ENCODE measurements at places on chromosomes 2 and 18. TPM values are rescaled to one million over a fixed set of nuclear protein-coding genes. Genes with fewer than 3 reads are reported as not detected.

EPHA4 gene
- total RNA-seq, result 28.9 TPM

PIEZO2 gene
- total RNA-seq, result 0.64 TPM

FAM210A gene
- 18.6 TPM for total RNA-seq

C2orf66 gene
- not detected for total RNA-seq

EMILIN1 gene
- 257 TPM for total RNA-seq

TMEM169 gene
- 0.78 TPM for total RNA-seq

TUBB8B gene
- not detected for total RNA-seq

CPS1 gene
- 1.5 TPM for total RNA-seq

CTNNA2 gene
- total RNA-seq, result 4.2 TPM

GRCh38 chr2:149597668-149598326 is 10.2 kb upstream of the MMADHC start:
- peak; percentile 77 for ATAC-seq

GRCh38 chr2:217861334-217861877 is 141.4 kb downstream of the TNS1 start:
- no peak for ATAC-seq

- ATAC-seq, result no peak
Measured at GRCh38 chr2:98726205-98726604, 4.7 kb downstream of the MGAT4A start.

DNA sequence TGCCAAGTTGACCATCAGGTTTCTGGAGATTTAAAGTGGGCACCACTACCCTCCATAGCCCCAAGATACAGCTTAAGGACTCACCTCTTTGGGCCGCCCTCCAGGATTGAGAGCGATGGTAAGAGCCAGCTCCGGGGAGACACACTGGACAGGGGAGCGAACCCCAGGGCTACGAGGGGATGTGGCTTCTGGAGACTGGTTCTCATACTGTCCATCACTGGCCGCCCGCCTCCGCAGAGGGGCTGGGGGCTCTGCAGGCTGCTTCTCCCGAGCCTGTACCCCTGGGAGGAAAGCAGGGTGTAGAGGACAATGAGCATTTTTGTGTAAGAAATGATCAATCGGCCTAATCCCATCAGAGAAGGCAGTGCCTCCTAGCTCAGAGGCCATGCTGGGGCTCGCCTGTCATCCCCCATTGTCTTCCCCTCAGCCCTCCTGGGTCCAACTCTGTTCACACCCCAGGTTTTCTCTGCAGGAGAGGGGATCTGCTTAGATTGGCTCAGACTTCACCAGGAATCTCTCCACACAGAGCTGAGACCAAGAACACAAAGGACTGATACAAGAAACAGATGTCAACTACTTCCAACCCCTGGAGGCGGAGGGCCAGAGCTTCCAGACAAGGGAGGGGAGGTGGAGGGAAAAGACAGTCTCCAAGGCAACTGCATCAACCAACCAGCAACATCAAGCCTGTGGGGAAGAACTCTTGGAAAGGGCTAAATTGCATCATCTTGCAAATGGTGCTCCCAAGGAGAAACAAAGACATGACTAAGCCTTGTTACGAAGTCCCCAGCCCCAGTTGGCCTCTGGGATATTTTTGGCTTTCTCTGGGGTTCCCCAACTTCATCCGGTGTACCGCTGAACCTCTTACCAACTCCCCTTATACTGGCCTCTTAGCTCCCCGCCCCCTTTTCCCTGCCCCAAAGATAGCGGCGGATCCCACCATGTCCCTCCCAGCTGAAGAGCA is 166.6 kb downstream of the TNS1 start:
- ATAC-seq, result peak; percentile 72

DNA sequence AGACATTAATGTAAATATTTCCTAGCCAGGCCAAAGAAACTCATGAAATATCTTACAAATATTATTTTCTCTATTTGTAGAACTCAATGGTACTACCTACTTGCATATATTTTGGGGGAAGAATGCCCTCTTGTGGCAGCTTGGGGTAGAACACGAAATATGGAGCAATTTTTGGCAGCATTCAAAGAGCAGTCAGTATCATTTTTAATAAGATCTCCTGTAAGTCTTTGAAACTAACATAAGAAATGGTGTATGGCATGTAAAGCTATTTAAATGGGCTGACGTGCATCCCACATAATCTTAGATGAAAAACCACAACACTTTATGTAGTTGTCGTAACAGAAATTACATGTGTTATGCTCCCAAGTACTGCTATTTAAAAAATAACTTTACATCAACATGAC is 62.3 kb upstream of the CCDC195 start:
- ATAC-seq, result no peak

DNA sequence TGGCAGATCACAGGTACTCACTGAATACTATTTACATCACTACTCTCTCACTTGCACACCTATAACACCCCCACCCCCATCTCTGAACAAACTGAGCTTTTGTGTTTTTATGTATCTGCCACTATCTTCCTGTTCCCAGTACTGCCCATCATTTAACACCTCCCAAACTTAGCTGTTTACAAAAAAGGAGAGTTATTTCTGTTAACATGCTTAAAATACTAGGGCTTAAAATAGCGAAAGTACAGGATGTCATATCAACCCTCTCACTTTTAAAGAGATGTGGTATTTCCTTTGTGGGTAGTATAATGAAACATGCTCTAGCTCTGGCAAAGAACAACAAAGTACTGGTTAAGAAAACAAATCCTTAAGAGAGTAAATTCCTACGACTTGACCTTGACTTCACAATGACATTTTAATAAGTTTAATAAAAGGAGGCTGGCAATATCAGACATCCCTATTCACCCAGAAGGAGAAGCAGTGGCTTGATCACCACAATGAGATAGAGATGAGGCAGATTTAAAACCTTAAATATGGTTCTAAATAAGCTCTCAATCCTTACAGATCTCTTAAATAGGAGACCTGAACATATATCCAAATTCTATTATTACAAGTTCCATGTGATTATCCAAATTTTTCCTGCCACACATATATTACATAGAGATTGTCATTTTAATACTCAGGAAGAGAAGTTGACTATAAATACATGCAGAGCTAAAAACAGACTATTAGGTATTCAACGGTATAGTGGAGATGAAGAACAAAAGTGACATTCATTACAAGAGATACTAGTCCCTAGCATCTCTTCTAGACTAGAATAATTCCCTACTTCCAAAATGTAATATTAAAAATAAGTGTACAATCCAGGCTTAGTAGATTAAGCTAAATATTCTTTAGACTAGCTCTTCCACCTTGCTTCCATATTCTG is 36.9 kb downstream of the TRAK2 start:
- ATAC-seq, result peak; percentile 55

DNA sequence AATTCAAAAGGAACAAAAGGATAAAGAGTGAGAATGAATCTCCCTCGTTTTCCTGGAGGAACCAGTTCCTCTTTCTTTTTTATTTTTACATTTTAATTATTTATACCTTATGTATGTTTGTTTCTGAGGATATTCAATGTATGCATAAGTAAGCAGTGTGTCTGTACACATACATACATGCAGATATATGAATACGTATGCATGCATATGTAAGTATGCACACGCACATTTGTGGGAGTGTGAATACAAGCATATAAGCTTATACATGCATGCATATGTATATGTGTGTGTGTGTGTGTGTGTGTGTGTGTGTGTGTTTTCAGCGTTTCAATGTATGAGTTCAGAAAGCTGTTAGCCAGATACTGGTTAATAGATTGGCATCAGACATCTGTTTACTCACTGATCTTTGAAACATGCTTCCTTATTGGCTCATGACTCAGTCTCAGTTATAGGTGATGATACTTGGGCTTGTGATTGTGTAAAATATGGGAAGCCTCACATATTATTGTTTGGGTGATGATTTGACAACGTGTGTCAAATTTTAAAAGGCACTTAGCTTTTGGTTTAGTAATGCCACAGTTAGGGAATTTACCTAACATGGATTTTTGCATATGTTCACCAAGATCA is 279.7 kb upstream of the TRIB2 start:
- ATAC-seq, result no peak

GRCh38 chr2:234451852-234452625 is 44.8 kb downstream of the ARL4C start:
- ATAC-seq, result no peak

DNA sequence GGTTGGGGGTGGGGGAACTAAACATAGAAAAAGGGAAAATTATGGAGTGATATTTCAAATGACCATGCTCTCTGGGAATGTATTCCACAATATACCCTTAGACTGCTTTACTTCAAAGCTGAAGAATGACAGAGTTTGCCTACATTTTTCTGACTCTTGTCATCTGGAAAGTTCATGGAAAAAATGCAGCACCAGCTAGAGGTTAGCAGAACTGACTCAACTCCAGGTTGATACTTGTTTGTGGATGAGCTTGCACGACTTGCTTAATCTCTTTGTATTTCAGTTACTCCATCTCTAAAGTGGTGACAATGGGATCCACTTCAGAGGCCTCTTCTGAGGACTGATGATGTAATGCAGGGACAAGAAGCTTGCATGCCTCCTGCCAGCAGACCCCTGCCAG is 824.0 kb upstream of the ID2 start:
- ATAC-seq, result no peak

- no peak for ATAC-seq
Measured at GRCh38 chr18:8537400-8537799, 71.8 kb upstream of the RAB12 start.

- peak; percentile 61 for ATAC-seq
Measured at GRCh38 chr2:144937910-144938709, 418.2 kb upstream of the ZEB2 start.

GRCh38 chr2:46384457-46384815 is 87.2 kb downstream of the EPAS1 start:
- no peak for ATAC-seq

DNA sequence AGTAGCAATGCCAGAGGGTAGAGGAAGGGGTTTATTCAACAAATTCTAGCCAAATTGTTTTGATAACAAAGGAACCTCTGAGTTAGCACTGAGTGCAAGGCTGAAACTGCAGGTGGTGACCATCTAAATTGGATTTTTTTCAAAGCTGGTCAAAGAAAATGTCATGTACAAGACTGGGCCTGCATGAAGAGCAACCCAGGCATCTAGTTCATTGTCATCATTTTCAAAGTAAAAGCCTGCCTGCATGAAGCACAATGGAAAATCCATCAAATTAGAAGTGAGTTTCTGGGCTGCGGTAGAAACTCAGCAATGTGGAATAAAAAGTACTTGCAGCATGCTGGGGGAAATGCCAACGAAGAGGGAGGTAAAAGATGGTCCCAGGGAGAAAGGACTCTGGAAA is 80.8 kb upstream of the PPP1CB start:
- ATAC-seq, result no peak

- peak; percentile 48 for ATAC-seq
Measured at GRCh38 chr2:234444893-234445292, 52.0 kb downstream of the ARL4C start.

DNA sequence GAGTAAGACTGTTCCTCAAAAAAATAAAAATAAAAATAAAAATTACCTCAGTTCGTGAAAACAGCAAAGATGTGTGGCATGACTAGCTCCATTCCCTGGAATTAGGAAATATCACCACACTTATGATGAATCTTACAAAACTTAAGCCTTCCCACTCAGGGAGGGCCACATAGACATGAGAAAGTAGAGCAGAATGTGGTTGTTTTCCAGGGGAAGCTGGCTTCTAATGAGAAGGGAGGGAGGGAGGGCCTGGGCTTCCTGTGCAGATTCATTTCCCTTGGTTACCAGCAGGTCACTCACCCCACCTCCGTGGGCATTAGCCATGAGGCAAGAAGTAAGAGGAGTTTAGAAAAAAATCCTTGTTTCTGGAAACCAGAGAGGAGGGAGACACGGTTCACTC is 95.9 kb upstream of the RMDN2 start:
- ATAC-seq, result peak; percentile 56

DNA sequence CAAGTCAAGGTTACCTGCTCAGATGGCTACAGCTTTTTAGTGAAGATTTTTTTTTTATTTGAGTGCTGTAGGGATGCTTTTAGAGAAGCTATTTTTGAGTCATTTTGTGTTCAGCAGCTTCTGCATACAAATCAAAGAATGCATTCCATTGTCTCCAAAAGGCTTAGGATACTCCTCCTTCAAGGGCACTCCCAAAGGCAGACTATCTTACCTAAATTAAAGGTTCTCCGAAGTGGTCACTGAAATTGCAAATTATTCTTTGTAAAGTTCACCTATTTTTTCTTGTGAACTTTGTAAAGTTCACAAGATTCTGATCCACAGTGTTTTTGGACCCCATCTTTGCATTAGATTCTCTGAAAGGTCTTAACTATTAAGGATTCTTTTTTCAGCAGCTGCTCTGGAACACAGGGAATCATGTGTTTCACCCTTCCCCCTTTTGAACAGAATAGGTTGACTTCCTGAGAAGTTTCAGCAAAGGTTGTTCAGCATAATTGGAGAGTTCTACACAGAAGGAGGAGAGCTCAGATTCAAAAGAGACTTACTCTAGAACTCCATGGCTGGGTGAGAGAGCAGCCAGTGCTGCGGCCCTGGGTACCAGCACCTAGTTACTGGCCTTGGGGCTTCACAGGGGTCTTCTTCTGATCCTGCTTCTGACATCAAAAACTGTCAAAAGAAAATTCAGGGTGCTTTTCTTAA is 14.5 kb downstream of the CLIP4 start:
- ATAC-seq, result no peak

DNA sequence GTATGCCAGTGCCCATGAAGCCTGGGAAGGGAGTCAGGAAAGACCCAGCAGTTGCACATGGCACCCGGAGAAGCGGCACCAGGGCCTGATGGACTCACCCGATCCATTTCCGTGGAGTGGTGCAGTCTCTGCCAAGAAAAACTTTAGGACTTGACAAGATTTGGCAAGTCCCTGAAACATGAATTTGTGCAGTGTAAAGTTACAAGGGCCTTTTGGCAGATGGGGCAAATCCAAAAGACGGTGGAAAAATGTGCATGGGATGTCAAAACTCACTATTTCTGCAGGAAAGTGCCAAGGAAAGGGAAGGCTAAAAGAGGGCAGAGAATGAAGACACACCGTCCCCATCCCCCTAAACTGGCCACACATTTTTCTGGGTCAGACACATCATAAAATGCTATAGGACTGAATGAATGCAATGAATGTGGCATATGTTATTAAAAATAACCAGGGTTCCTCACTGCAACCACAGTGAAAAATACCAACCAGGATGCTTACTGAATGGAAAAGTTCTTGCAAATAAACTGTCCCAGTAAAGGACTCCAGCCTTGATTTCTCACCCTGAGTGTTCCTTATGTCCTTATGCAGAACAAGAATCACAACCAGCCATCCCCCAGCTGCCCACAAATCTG is 173.5 kb upstream of the SIX2 start:
- no peak for ATAC-seq

DNA sequence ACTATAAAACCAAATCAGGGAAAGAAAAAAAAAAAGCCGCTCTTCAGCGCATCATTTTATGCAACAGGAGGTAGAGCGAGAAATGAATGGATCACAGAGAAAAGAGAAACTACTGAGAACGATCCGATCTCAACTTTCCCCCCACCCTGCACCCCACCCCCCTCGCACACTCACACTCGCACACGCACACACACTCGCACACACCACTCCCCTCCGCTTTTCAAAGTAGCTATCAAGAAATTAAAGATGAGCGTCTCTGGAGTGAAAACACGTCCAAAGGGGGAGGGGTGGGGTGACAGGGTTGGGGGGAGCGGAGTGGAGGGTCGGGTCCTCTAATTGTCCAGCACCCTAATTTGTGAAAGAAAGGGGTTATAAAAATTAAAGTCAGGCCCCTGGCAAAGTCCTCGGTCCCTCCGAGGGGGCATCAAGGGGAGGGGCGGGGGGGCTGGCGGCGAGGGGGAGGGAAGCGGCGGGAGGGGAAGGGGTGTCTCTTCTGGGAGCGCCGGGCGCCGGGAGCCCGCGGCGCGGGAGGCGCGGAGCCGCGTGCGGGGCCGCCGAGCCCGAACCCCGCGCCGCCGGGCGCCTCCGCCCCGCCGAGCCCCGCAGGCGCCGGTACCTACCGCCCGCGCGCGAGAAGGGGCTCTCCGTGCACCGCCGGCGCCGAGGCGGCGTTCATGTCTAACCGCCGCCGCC is 428 bp downstream of the TCF4 start:
- no peak for ATAC-seq

All from gastroesophageal sphincter (tissue), 4 donors.